ENCODE measurements at places on chromosomes 5 and 9.

GRCh38 chr9:2299843-2300205 lies 284.7 kb downstream of the SMARCA2 start:
- DNase-seq: no peak

DNA sequence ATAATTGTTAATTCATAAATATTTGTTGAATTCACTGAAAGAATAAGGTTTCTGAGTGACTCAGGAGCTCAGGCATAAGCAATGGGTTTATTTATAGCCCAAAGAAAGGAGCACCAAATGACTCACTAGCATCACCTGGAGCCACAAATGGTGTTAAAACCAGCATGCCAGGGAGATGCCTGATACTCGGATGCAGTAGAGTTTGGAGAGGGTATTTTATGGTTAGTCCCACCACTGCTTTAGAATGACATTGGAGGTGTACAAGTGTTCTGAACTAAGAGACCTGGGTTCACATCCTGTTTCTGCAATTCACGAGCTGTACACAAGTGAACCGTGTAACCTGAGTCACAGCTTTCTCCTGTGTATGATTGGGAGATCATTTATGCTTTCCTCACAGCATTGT lies 25.2 kb downstream of the CCL28 start:
- peak; percentile 86 for DNase-seq

DNA sequence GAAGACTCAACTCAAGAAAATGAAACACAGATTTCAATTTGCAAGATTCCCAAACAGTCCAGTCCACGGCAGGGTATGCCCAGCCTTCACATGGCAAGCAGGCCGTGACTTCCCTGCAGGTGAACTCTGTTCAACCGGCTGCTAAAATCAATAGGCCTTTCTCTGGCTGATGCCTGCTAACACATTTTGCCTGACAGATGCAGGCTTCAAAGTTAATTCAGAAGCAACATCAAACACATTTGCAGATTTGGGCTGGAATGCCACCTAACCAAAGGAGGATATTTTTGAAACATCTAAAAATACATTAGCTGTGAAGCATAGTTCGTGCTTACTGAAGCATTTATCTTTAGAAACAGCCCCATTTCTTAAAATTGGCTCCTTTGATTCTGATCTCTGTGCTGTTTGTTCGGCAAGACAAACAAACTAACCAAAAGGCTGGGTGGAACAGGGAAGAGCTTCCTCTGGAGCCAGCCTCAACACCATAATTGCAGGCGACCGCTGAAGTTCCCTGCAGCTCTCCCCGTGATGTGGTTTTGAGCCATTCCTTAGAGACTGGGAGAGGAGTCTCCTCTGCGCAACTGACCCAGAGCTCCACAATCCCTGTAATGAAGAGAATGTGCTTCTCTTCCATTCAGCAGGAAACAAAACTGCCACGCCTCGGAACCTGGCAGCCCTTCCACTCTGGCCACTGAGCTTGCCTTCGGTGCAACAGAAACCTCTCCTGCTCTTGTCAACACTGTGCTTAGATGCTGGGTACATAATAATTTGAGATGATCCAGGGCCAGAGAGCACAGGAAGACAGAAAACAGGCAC lies 126.5 kb downstream of the MYO10 start:
- DNase-seq: no peak

- DNase-seq: no peak
Measured at GRCh38 chr5:74995926-74996325, 56.4 kb downstream of the GCNT4 start.

DNA sequence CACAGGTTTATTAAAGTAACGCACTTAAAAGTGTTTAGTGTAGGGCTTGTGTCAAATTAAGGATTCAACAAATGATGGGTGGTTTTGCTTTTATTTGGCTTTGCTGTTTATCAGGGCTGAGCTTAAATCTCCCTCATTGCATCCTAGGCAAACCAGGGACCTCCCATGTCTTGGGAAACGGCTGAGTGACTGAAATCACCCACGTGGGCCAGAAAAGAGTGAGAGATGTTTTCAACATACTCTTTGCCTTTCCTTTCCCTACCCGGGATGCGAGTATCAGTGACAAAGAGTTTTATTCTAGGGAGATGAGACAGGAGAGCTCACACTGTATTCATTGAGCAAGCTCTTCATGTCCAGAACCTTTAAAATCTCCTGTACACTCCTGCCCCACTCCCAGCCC lies 23.3 kb downstream of the KCNMB1 start:
- no peak for DNase-seq

- no peak for DNase-seq
Measured at GRCh38 chr9:133487331-133487725, 8.4 kb upstream of the SLC2A6 start.

DNA sequence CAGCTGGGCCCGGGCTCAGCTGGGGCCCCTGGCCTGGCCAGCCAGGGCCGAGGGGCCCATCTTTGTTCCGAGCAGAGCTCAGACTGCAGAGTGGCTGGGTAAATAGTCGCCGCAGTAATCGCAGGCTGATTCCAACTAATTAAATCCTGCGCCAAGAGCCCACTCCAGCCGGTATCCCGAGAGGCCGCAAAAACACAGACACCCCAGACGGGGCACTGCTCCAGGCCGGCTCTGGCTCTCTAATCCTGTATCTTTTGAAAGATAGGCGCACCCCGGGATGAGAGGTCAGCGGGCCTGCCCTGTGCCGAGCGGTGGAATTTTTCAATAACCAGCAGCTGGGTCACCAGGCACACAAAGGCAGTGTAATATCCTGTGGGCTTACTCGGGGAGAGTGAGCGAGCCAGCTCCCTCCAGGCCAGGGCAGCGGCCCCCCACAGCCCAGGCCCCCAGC lies 57.7 kb downstream of the LMX1B start:
- no peak for DNase-seq

DNA sequence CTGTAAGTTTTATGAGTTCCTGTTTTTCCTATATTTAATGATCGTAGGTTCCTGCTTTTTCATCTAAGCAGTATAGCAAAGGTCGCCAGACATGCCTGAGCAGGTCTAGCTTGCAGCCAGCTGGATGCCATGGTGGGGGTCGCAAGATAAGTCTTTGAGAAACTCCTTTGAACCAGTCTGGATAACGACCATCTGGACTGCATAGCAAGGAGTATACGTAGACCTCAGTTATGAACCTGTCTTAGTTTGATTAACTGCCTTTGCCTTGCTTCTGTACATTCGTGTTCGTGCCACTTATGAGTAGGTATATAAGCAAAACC lies 8.4 kb upstream of the SPATA31E1 start:
- DNase-seq: no peak

Data from epithelial cell of esophagus (primary cell).